ENCODE measurements at places on chromosomes 12 and 14.

DNA sequence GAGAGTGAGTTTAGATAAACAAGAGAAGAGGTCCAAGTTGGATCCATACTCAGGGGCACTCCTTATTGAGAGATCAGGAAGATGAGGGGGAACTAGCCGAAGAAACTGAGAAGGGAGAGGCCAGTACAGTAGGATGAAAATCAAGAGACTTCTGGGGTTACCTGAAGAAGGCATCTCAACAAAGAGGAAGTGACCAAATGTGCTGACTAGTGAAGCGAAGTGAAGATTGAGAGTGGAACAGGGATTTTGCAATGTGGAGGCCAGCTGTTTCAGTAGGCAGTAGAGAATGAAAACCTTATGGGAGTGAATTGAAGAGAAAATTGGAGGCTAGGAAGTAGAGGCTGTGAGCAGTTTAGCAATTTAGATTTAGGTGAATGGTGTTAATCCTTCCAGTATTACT, 153.0 kb downstream of the SYNE2 start:
- no peak for DNase-seq

GRCh38 chr12:117661471-117661870, 300.0 kb upstream of the NOS1 start:
- no peak for DNase-seq

GRCh38 chr14:69043596-69044260, 64.6 kb upstream of the ACTN1 start:
- no peak for DNase-seq

DNA sequence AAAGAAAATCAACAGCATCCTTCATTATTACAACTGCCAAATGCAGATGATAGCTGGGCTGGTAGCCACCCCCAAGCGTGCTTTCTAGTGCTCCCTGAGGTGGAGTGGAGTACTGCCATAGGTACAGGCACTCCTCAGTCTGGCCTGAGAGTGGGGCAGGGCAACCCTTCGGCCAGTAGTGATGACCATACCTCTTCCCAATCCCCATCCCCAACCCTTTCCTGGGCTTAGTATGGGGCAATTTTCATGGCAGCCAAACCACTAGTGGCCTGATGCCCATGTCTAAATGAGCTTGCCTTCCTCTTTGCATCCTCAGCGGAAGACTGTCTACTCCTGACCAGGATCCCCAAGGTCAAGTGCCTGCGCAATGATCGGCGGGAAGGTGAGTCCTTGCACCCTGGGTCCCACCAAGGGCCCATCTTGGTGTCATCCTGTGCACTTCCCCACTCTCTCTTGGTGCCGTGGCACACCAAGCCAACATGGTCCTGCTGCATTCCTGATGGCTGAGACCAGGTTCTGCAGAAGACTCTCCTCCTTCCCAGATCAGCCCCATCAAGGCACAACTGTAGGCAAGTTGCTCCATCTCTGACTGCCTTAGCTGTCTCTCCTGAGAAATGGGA, 65.8 kb downstream of the GALNT16 start:
- no peak for DNase-seq

DNA sequence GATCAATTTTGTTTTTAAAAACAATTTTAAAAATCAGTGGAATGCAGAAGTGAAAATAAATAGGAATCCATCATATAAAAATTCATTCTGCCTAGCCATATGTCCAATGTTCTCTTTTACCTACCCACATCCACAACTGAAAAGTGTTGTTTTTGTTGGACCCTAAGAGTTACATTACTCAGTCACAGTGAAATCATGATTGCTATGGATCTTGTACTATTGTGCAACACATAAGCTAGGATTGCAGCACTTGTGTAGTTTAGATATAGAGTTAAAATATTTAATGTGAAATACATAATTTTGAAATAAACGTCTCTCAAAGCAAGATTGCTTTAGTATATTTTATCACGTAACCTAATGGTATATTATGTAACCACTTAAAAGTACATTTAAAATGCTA, 213.3 kb upstream of the CLEC14A start:
- DNase-seq, result no peak

- no peak for DNase-seq
Observed at GRCh38 chr14:89489761-89490437, 72.9 kb upstream of the FOXN3 start.

DNA sequence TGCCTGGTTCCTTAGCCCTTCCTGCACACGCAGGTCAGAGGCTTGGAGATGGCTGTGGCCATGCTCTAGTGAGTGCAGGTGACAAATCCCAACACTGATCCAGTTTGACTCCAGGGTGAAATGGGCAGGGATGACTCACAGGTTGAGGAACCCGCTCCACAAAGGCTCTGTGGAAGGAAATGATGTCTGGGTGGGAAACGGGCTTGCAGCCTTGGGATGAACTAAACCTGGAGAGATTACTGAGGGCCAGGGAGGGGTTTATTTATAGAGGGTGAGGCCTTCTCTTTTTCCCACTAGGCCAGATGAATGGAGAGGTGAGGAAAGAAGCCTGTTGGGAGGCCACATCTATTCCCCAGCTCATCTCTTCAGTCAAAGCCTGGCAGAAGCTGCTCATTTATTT, 29.3 kb upstream of the EMP1 start:
- DNase-seq, result no peak

DNA sequence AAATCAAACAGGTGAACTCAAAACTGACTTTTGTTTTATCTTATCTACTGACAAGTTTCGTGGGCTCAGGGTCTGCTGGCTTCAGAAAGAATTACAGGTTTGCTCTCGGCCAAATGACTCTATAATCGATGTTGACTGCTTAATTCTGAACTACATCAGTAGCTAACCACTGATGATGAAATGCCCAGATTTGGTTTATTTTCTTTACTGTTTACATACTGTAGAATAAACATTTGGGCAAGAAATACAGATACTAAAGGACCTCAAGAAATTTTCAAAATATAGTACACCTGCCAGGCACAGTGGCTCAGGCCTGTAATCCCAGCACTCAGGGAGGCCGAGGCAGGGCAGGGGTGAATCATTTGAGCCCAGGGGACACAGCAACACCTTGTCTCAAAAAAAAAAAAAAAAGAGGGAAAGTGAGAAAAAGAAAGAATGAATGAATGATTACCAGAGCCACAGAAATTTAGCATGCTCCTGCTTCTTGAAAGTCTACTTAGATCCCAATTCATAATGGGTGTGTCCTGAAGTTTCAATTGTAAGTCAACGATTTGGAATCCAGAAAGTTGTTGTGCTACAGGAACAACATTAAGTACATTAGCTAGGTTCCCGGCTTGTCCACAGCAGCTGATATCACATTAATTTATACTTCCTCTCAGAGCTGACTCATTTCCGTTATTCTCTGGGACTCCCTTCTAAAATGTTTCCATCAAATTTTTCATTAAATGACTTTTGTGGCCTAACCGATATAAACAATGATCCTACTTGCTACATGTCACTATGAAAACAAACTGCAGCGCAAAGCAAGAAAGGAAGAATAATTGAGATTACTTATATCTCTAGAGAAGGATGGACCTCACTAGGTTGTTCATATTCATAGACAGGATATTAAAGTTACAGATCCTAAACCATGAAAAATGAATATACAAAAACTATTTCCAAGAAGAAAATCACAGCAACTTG, 134.3 kb downstream of the MED13L start:
- no peak for DNase-seq

DNA sequence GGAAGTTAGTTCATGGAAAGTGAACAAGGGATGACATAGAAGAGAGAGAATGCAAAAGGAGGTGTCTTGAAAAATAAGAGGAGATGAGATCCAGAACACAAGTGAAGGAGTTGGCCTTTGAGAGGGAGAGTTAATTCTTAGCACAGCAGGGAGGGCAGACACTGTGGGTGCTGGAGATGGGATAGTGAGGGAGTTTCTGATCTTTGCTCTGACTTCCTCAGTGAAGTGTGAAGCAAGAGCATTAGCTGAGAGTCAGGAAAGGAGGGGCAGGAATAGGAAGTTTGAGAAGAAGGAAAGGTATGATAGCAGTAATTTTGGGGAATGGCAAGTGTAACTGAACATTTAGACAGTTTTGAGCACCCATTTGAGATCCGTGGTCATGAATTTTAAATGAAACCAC, 75.8 kb upstream of the COCH start:
- DNase-seq, result no peak

DNA sequence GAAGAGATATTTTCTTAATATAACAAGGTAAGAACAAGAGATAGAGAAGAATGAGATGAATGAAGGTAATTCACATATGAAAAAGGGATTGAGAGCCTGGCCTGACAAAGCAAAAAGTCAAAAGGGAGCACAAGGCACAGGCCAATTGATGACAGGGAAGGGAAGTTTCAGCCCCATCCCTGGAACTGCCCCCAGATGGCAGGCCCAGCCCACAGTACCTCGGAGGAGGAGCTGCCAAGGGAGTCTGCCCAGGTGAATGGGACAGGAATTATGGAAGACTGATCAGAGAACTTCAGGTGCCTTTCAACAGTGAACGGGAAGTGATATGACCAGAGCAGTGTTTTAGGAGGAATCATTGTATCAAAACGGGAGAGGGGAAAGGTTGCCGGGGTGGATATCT, 15.7 kb downstream of the SNRPF start:
- DNase-seq, result no peak

- no peak for DNase-seq
Observed at GRCh38 chr14:29339494-29340172, 573.0 kb downstream of the FOXG1 start.

GRCh38 chr12:89779090-89779489, 70.5 kb upstream of the ATP2B1 start:
- no peak for DNase-seq

GRCh38 chr12:53201639-53202038, 5.4 kb downstream of the ITGB7 start:
- no peak for DNase-seq

GRCh38 chr12:56007564-56008559, 10.8 kb downstream of the SUOX start:
- DNase-seq, result peak; percentile 90

DNA sequence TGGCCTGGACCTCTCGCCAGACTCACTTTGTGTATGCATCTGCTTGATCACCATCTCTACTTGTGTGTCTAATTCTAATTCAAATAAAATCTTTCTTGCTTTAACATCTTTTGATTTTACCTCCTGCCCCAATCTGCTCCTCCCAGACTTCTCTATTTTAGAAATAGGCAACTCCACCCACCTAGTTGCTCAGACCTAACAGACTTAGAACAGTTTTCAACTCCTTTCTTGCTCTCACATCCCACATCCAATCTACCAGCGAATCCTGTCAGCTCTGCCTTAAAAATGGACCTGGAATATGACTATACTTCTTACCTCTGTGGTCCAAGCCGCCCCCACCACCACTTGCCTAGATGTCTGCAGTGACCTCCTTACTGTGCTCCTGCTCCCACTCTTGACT, 18.7 kb downstream of the NRXN3 start:
- no peak for DNase-seq

DNA sequence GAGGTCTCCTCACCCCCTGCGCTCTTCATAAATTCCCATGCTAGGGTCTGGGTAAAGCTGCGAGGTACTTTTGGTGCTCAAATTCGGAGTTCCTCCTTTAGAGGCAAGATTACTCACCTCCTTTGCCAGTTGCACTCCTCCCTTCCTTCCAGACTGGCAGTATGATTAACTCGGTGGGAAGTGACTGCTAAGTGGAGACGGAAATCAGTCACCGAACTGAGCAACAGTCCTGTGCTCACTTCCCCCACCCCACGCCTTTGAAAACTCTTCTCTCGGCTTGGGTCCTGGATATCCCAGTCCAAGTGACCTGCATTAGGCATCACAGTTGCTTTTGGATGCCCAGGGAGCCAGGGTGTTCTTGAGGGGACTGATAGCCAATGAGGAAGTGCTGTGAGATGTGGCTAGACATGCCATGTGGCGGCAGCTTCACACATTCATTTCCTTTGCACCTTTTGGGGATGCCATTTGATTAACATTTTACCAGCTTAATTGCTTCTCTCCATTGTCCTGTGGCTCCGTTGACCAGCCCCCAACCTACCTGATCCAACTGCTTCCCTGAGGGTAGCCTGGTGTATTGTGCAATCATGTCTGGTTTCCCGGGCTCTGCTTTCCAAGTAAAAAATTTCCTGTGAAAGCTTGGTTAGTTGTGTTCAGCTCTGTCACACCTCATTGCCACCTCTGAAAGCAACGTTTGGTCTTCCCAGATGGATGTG, 840 bp downstream of the PNP start:
- peak; percentile 67 for DNase-seq

Data from CD4-positive, alpha-beta T cell treated with Interleukin-17A for 4 hours (primary cell).